ENCODE measurements at places on chromosomes 6 and 20. TPM values are rescaled to one million over a fixed set of nuclear protein-coding genes. Genes with fewer than 3 reads are reported as not detected.

NEDD9 gene
- total RNA-seq: 39.9 TPM

BACH2 gene
- total RNA-seq: 39.9 TPM

GRCh38 chr6:110618591-110619267 lies 142.3 kb upstream of the SLC22A16 start:
- no peak for DNase-seq

DNA sequence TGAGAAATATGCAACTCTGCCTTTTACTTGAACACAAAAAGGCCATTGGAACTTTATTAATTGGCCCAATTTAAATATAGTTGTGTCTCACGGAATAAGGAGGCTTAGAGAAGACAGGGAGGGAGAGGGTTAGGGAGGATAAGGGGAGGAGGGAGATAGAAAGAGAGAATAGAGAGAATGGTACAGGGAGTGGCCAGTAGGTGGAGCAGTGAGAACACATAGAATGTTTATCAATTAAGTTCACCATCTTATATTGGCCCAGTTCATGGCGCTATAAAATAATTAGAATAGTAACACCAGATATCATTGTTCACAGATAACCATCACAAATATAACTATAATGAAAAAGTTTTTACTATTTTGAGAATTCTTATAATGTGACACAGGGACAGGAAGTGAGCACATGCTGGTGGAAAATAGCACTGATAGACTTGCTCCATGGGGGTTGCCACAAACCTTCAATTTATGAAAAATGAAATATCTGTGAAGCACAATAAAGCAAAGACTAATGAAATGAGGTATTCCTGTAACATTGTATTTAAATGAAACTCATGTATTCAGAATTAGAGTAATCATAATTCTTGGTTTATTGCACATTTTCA lies 374.1 kb upstream of the MANEA start:
- DNase-seq: no peak

DNA sequence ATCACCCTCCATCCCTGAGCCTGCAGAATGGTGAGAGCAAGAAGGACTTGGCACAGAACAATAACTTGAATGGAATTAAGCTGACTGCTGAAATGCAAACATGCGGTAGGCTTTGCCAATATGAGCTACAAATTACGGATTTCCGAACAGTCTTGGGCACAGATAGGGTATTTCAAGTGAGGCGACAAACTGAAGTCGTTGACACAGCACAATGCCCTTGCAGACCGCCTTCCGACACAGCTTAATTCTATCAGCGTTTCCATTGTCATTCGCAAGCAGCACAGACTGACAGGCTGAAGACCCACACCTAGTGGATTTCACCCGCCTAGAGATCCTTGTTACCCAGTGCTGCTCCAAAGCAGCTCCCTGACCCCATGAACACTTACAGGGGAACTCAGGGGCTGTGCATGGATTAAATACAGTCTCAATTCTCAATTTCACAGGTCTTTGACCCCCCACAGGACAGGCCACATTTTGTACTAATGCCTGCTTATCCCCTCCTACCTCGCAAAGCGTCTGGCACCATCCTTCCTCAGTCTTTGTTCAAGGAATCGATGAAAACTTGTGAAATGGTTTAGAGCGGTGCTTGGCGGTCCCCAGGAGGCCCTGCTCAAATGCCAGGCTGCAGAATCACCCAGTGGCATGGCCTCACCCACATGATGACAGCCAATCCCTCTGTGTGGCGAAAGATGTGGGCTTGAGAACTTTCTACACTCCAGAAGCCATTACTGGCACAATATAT lies 34.6 kb downstream of the RAMACL start:
- no peak for DNase-seq

GRCh38 chr6:35678021-35678654 lies 10.6 kb downstream of the FKBP5 start:
- DNase-seq: no peak

All from CD8-positive, alpha-beta memory T cell (primary cell).